ENCODE measurements at places on chromosomes 7 and 10.

- DNase-seq = no peak
These were observed 64.5 kb upstream of the C10orf90 start for GRCh38 chr10:126734967-126735366.

- no peak for DNase-seq
These were observed 442 bp downstream of the STYXL1 start for GRCh38 chr7:76047305-76047810.

DNA sequence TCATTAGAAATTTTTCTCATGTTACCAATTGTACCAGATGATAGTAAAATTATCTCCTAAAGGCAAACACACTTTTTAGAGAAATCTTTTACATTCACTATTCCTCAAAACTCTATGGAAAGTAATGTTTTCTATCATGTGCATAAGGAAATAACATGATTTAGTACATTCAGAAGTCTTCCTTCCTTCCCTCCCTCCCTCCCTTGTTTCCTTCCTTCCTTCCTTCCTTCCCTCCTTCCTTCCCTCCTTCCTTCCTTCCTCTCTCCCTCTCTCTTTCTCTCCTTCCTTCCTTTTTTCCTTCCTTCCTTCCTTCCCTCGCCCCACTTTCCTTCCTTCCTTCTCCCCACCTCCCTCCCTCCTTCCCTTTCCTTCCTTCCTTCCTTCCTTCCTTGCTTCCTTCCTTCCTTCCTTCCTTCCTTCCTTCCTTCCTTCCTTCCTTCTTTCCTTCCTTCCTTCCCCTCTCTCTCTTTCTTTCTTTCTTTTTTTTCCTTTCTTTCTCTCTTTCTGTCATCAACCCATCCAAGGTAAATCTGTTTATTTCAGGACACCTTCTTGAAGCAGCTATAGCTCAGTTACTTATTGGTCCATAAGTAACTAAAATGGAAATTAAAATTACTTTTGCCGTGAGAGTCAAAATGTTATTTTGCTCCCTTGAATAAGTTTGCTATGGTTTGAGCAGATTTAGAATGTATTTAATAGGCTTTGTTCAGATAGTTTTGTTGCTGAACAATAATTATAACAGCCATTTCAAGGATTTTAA is 197.9 kb downstream of the PLXDC2 start:
- DNase-seq = no peak

DNA sequence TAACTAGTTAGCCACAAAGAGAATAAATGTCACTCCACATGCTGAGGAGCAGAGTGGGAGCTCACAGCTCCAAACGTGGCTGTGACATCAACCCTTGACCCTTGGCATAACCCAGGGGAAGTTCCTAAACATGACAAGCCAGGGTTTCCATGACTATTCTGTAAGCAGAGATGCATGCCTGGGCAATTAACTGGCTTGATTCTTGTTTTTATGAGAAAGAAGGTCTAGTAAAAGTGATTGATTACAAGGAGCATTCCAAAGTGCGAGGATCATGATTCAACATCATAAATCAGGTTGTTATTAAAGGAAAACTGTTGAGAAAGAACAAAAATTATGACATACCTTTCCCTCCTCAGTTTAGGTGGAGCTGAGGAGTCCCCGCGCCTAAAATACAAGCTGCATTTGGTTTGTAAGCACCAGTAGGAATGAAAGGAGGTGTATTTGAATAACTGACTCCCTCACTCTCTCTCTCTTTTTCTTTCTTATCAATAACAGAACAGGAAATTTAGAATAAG is 108.4 kb downstream of the SFMBT2 start:
- no peak for DNase-seq

GRCh38 chr7:50697748-50698147 is 84.9 kb downstream of the GRB10 start:
- no peak for DNase-seq

DNA sequence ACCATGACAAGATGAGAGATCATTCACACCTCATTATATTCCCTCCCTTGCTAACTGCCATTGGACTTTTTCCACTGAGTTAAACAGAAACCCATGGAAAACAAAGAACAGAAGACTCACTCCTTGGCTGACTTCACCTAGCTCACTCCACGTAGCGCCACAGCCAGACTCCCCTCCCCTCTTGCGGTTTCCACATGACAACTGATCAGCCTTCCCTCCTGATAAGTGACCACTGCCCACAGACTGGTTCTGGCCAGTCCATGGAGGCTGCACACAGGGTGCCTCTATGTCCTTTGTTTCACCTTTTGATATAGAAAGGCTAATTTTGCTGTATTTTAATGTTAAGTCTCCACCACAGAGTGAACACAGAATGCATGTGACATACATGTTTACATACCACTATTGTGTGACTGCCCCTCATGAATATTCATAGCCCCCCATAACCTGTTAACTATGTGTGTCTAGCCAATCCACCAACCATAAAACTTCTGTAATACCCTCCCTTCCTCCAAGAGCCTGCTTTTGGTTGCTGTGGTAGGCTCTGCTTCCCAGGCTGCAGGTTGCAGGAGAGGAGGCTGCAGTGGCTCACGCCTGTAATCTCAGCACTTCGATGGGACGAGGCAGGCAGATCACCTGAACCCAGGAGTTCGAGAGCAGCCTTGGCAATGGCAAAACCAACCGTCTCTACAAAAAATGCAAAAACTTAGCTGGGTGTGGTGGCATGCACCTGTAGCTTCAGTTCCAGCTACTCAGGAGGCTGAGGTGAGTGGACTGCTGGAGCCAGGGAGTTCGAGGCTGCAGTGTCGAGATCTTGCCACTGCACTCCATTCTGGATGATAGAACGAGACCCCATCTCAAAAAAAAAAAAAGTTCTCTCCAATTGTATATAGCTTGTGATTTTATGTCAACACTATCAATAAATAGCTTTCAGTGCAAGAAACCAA is 10.0 kb upstream of the IFIT5 start:
- no peak for DNase-seq

- no peak for DNase-seq
These were observed 96.1 kb downstream of the EPDR1 start for GRCh38 chr7:38016567-38016966.

- no peak for DNase-seq
These were observed 206.9 kb upstream of the KLF14 start for GRCh38 chr7:130940907-130941306.

DNA sequence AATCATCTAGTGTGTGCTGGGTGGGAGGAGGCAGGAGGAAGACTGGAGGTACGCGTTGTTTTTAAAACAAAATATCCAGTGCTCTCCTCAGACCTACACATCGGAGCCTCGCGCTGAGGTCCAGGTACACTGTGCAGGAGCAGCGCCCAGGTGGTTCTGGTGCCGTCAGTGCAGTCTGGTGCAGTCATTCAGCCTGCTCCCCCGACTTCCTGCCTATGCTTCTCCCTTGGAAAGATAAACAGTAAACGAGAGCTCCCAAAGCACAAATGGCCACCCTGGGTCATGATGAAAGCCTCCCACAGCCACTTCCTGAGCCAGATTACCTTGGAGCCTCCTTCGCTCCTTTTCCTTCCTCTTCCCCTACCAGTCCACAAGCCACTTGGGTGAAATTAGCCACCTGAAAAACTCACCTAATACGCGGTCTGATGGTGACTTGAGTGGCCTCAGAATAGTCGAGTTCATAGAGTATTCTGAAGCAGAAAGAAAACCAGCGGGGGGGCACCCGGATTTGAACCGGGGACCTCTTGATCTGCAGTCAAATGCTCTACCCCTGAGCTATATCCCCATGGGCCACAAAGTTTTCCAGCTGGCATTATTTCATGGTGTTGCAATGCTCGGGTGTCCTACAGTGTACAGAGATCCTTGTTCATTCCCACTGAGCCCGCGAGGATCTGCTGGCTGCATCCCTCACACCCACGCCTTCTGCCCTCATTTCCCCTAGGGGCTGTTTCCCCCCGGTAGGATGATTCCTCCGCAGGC is 82.5 kb downstream of the ZNF467 start:
- peak; percentile 54 for DNase-seq

GRCh38 chr7:95828824-95829790 is 56.8 kb downstream of the DYNC1I1 start:
- DNase-seq = no peak
